NCI-H187 (cell line): ENCODE measurements at places on chromosomes 16 and 17.

DNA sequence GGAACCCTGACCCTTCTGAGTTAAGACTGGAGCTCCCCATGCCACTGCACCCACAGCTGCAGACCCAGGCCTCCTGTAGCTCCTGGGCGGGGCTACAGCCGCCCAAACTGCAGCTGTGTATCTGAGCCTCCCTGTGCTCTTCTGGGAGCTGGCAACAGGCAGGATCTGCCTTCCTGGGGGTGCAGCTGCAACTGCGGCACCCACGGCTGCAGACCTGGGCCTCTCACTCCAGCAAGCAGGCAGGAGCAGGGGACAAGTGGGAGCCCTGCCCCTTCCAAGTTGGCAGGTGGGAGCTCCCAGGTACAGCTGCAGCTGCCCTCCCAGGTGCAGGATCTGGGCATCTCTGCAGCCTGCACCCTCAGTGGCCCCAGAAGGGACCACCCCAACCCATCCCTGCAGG lies 41.5 kb downstream of the SPACA3 start:
- DNase-seq: no peak

DNA sequence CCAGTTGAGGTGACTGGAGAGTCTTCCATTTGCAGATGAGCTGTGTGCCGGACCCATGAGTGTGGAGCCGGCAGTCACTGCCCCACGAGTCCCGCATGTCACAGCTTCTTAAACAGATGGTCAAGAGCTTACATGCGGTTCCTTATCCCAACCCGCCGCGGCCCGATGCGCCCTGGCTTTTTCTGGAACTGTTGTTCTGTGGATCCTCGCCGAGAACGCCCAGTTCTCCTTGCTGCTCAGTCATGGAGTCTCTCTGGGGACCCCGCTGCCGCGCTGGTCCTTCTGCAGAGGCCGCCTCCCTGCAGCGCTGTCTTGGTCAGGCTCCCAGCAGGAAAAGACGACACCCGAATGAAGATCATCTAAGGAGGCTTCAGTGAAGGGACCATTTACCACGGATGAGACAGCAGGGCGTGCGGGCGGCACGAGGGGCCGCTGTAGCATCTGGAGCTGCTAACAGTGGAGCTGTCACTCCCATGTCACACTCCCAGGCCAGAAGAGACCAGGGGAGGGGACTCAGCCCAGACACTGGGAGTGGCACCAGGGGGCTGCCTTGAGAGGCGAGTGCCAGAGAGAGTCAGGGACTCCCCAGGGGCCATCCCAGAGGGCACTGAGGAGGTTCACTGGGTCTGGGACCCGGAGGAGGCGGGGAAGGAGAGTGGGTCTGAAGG lies 10.8 kb upstream of the LGALS3BP start:
- DNase-seq: no peak

DNA sequence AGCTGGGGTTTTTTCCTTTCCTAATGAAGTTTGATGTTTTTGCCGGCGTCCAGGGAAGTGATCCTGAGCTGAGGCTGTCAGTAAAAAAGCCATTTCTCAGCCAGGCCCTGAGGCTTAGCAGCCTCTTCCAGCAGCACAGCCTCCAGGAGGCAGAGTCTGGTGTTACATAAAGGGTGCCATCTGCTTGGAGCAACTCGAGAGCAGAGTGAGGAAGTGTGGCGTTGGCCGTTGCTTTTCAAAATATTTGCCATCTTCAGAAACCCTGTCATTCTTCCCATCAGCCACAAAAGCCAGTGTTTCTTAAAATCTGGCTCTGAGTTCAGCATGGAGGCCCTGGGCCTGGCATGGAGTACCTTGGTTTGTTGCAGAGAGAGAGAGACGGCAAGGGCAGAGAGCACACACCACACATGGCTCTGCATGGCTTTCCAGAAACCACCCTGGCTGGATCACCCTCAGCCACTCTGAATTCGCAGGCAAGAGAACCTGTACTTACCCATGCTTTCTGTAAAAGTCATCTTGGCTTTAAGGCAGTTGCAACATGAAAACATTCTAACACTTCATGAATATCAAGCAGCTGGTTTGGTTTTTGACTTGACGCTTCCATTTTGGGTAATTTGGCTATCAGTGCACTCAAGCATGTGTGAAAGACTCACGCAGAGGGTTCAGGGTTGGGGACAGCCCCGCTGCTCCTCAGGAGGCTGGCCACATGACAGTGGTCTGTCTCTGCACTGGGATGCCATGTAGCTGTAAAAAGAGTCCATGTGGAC lies 21.0 kb downstream of the PMM2 start:
- DNase-seq: no peak

DNA sequence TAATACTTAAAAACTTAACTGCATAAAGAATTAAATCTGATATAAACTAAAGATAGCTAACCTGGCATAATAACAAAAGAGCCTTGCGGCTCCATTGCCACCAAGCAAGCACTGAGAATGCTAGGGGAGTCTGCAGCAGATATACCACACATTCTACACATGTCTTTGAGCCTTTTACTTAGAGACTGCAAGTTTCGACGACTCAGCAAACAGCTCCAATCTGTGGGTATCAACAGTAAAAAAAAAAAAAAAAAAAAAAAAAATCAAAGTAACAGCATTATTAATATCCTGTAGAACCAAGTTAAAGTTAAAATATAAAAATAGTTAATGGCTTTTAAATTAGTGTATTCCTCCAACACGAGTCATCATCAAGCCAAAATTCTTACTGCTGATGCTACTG lies 27.8 kb upstream of the INTS2 start:
- no peak for DNase-seq

- no peak for DNase-seq
Measured at GRCh38 chr17:41739661-41740352, 5.4 kb upstream of the HAP1 start.

DNA sequence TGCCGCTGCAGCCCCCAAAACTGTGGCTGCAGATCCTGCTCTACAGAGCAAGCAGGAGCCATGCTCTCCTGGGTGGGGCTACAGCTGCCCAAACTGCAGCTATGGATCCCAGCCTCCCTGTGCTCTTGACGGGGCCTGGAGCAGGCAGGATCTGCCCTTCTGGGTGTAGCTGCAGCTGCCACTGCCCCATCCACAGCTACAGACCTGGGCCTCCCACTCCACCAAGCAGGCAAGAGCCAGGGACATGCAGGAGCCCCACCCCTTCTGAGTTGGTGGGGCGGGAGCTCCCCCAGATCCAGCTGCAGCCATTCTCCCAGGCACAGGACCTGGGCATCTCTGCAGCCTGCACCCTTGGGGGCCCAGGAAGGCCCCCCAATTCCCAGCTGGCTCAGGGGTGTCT lies 551.2 kb upstream of the CA10 start:
- no peak for DNase-seq

- DNase-seq: no peak
Measured at GRCh38 chr16:17568239-17568638, 97.5 kb upstream of the XYLT1 start.

GRCh38 chr16:59296888-59297287 lies 562.8 kb upstream of the GOT2 start:
- DNase-seq: no peak

DNA sequence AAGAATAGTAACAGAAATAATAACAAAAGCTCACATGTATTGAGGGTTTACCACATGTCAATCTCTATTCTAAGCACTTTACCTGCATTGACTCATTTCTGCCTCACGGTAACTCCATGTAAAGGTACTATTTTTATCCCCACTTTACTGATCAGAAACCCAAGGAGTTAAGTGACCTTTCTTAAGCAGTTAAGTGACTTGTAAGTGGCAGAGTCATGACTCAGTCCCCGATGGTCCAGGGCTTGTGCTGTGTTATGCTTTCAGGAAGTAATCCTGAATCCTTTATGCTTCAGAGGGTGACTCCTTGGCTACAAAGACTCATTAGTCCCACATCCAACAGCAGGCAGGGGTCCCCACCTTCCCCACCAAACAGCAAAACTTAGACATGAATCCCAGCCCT lies 66.5 kb downstream of the MRM1 start:
- DNase-seq: no peak

GRCh38 chr17:78736526-78737079 lies 45.5 kb downstream of the CYTH1 start:
- DNase-seq: peak; percentile 73

DNA sequence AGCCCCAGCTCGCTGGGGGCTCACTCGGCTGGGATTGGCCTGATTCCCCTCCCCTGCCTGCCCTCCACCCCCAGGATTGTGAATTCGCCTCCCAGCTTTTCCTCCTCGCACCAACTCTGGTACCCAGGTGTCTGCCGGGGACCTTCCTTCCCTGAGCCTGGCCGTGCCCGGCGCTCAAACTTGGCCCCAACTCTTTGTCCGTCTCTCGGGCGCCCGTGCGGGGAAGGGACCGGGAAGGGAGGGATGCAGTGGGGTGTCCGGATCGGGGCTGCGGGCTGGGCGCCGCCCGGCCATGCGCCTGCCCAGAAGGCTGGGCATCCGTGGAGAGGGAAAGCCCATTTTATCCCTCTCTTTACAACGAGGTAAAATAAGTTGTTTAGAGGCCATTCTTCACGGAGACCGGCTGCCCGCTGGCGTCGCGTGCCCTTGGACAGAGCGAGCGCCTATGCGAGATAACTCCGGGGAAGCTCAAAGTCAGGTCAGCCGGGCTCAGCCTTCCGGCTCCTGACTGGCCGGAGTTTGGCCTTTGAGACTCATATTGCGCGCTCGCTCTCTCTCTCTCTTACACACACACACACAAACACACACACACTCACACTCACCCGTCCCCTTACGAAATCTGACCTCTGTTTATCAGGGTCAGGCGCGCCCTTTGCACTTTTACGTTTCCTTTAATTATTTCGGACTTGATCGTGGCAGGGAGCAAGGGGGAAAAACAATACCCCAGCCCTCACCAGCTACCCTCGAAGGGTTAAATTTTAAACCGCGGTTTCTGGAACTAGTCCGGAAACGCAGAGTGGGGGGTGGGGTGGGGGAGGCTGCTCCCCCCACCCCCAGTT lies 774 bp upstream of the MAF start:
- peak; percentile 16 for DNase-seq

DNA sequence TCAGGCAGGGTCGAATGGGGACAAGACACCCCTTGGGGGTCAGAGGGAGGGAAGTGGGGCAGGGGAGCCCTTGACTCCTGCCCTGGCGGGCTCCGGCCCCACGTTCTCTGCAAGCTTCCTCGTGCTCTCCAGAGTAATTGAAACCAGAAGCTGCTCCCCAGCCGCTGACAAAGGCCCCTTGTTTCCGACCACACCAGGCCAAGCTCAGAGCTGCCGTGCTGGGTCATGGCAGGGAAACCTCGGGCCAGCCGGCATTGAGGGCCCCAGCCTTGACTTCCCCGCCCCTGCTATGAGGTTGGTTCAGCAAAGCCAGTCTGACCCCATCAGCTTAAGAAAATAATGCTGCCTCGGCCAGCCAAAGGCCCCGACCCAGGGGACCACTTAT lies 43.3 kb downstream of the TIMM22 start:
- no peak for DNase-seq

DNA sequence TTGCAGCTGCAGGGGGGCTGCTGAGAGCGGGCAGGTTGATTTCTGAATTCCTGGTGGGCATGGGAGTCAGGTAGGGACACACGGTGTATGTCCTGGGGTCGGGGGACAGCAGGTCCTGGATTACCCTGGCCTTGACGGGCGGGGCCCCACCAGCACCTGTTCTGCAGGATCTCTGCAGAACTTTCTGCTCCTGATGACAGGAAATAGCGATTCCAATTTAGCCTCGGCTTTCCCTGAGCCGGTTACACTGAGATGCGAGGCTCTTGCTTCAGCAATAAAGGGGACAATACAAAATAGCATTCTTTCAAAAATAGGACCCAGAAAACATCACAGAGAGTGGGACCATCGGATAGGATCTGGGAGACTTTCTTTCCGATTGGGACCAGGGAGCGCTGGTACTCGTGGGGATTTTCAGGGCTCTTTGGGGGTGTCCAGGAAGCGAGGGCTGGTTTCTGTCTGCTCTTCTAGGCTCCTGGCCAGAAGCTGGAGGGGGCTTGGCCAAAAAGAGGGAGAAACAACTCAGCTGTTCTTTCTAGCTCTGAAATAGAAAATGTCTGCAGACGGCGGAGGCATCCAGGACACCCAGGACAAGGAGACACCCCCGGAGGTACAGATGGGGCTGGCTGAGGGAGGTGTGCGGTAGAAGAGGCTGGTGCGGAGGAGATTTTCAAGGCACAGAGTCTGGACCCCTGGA lies 642 bp downstream of the ZNF205 start:
- DNase-seq: no peak

DNA sequence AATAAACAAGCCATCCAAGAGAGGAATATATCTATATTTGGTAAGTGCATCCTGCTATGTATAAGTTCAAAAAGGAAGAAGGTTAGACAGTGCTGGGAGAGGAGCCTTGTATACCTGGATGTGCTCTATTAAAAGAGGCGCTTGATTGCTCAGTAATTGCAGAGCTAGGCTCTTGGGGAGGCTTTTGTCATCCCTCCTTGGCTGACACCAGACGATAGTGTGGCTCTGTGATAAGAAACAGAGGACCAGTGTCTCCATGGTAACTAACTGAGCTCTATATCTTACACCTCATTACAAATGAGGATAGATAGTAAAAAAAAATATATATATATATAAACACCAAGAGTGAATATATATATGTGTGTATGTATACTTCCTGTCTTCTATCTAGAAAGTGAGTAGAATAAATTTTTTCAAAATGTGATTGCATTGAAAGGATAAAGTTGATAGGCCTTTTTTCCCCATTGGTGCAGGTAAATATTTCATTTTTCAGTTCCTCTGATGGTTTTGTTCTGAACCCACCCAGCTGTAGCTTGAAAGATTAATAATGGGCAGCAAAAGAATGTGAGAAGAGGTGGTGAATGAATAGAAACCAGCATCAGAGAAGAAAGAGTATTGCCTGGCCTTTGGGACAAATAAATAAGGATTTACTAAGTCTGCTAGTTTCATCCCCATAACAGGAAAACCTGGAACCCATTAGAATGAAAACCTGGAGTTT lies 303.7 kb downstream of the ZFHX3 start:
- no peak for DNase-seq

GRCh38 chr17:63973930-63974593 lies 1.3 kb upstream of the SCN4A start:
- no peak for DNase-seq

DNA sequence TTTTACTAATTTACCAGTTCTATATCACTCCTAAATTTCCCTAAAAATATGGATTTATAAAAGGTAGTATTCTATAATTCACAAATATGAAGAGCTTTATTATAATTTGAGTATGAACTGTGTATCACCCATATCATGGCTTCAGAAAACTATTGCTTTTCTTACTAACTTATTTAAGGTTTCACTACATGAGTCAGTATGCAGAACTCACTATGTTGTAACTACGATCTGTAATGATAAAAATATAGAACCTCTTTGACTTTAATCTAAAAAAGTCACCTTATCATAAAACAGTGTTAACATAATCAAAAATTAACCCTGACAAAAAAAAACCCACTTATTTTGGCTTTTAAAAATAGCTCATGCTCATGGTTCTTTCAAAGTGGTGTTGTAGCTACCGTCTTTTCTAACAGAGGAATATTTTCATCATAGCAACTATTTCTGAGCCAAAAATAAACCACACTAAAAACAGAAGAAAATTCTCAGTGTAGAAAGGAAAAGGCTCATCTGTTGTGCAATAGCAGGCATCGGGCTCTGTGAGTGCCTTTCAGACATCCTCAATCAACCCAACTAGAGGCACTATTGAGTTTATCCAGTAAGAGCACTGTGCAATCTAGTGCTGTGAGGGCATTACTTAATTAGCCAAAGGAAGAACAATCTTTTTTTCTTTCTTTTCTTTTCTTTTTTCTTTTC lies 42.1 kb downstream of the ITGAM start:
- no peak for DNase-seq

GRCh38 chr17:18323007-18323406 lies 7.9 kb downstream of the SMCR8 start:
- DNase-seq: no peak
